Stimulated activated CD4-positive, alpha-beta T cell treated with anti-CD3 and anti-CD28 coated beads, Interleukin-15, amount 100 ng/mL, for 1 hour (primary cell): ENCODE measurements at places on chromosomes 3 and 15.

DNA sequence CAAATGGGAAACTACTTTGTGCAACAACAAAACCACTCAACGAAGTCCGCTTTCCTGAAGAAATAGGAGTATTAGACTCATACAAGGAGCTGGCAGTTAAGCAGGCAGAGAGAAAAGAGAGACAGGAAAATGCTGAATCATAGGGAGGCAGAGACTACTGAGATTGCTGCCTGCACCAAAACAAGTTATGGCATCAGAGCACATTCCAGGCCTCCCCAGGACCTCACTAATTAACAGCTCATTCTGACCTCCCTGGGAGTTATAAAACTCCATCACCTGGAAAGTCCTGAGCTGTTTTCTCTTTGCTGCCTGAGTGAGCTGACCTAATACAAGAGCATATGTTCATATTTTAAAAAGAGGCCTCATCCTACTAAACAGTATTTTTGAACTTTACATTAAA, 741.0 kb downstream of the MCTP2 start:
- DNase-seq = no peak

- no peak for DNase-seq
These were observed at the start of gene SLC51B for GRCh38 chr15:65044724-65045481. Gene SLC51B (plus strand): TSS chr15:65045387. CDS start chr15:65050005, 4,618 bp downstream.

DNA sequence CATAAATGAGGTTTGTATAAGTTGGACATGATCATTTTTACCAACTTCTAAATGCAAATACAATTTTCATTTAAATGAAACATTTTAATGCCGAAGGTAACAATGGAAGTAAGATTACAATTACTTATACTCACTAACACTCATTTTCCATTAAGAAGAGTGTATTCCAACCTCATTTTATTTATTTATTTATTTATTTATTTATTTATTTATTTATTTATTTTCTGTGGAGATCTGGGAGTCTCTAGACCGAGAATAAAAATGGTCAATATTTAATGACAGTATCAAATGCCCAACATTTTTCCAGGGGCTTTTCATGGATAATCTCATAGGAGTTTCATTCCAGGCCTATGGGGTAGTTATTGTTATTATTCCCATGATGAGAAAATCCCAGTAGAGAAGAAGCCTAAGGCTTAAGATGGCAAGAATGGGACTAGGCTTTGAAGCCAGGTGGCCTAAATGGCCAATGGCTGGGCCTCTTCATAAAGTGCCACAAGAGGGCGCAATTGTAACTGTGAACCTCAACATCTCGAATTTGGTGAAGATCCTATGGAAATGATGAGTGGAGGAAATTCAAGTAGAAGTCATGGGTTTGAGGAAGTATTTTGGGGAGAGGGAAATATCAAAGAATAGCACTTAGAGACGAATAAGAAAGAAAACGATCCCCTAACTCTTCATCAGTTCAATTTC, 21.3 kb downstream of the VGLL3 start:
- no peak for DNase-seq

- no peak for DNase-seq
These were observed 2.0 kb downstream of the DVL3 start for GRCh38 chr3:184157206-184157605.

GRCh38 chr15:37638116-37638515, 296.3 kb upstream of the TMCO5A start:
- no peak for DNase-seq

DNA sequence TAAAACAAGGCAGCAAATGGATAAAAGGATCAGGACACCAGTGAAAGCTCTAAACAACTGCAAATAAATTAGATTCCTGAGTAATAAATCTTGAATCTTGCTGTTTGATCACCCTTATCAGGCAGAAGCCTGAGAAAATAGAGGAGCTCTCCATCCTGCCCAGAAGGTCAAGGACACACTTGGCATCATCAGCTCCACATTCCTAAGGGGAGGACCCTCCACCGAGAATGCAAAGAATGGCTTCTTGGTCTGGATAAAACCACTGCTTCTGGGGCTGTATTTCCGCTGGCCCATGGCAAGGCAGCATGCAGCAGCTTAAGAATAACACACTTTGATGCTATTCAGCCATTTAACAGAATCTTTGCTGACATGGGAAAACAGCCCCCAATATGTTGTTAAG, 108.9 kb upstream of the TSC22D2 start:
- DNase-seq = no peak

- no peak for DNase-seq
These were observed 68.3 kb downstream of the KLHL25 start for GRCh38 chr15:85726454-85726853.

DNA sequence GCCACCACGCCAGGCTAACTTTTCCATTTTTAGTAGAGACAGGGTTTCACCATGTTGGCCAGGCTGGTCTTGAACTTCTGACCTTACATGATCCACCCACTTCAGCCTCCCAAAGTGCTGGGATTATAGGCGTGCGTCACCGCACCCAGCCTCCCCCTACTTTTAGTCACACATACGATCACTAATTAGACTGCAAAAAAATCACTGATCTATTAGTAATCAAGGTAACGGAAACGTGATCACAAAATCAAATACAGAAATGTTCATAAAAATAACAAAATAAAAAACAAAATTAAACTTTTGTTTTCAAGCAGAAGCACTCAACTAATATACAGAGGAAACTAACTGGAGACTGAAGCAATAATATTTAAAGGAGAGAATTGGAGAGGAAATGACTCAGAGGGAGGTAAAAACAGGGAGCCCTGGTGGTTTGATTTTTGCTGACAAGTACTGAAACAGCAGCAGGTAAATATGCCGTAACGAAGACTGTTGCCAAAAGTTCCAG, 4.6 kb downstream of the WDR53 start:
- DNase-seq = no peak

DNA sequence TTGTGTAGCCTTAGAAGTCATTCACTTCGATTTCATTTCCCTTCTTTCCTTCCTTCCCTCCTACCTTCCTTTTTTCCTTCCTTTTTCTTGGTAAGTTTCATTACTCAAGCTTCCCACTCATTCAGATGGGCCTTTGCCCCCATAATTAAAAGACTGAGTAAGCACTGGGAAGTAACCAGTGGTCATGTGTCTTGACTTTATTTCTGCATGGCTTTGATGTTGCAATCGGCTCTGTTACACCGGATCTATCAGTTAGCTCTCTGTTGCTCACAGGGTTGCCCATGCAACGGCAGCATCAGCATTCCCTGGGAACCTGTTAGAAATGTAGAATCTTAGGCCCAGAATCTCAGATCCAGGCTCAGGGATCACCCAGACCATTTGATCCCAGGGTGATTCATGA, 25.6 kb upstream of the LARS2 start:
- no peak for DNase-seq

GRCh38 chr15:76936671-76937070, 5.1 kb downstream of the RCN2 start:
- DNase-seq = no peak

DNA sequence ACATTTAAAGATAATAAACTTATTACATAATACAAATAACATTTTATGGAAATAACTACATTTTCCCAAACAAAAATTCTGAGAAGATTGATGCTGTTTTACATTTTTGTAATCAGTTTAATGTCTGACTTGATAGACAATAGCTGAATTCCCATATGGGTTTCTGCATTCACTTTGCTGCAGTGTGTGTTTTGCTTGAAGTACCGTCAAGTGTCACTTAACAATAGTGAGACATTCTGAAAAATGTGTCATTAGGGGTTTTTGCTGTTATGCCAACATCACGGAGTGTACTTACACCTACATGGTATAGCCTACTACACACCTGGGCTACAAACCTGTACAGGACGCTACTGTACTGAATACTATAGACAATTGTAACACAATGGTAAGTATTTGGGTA, 57.5 kb downstream of the USF3 start:
- no peak for DNase-seq

GRCh38 chr3:150933473-150933995, 28.3 kb upstream of the MINDY4B start:
- DNase-seq = no peak

GRCh38 chr3:62625268-62625667, 249.9 kb downstream of the CADPS start:
- no peak for DNase-seq

- no peak for DNase-seq
These were observed 10.4 kb downstream of the PODXL2 start for GRCh38 chr3:127639173-127640041.

DNA sequence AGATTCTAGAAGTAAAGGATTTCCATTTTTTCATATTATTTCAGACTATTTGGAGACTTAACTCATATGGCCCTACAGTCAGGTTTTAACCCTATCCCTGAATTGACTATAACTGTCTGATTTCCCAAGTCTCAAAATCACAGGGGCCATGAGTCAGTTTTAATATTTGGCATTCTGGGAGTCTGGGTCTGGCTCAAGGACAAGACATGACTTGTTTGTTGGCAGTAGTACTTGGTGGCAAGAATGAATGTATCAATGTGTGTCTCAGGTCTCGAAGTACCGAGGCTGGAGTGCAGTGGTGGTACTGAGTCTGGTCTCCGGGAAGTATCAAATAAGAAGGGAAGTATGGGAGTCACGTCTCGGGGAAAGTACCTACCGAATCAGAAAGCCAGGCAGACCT, 10.8 kb downstream of the UMPS start:
- no peak for DNase-seq

GRCh38 chr3:50374363-50375257, 15.3 kb upstream of the TMEM115 start:
- DNase-seq = no peak

- no peak for DNase-seq
These were observed 63.3 kb downstream of the ATP8B4 start for GRCh38 chr15:50055750-50056157.

GRCh38 chr3:23276913-23277658, 74.0 kb downstream of the UBE2E2 start:
- no peak for DNase-seq

DNA sequence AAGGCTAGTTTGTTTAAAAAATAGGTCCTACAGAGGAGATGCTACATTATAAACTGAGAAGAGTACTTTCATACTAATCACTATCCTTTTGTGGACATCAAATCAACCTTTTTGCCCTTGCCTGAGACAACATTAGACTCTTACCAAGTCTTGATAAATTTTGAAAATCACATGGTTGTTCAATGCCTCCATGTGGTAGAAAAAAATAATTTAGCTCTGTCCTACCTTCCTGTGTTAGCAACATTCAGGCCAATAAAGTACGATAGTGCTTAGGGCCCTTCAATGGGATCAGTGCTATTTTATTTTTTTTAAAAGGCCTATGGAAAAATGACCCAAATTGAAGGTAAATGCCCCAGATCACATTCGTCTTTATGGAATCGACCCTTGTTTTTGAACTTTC, 5.0 kb upstream of the UBE2E1 start:
- DNase-seq = no peak

- DNase-seq = no peak
These were observed 442 bp downstream of the QTRT2 start for GRCh38 chr3:114057011-114057347.

DNA sequence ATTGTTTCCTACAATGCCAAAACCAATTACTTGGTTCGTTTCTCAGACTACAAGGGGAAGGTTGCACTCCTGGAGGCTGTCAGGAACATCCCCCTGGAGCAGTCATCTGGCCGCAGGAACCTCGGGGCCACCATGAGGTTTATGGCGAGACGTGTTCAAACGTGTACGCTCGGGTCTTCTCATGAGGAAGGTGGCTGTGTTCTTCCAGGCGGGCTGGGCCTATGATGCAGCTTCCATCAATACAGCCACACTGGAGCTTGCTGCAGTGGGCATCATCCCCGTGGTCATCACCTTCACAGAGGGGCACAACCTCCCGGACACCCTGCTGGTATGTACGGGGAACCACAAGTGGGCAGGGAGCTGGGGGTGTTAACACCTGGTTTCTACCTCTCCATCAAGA, 94.5 kb upstream of the COL6A5 start:
- DNase-seq = no peak

GRCh38 chr15:56749982-56750381, 16.7 kb upstream of the ZNF280D start:
- DNase-seq = no peak

GRCh38 chr3:183944775-183945174, 60.1 kb upstream of the PARL start:
- DNase-seq = no peak

- DNase-seq = no peak
These were observed 498.2 kb downstream of the PYDC2 start for GRCh38 chr3:191958980-191959671.

GRCh38 chr3:18283680-18284079, 141.5 kb downstream of the SATB1 start:
- no peak for DNase-seq

DNA sequence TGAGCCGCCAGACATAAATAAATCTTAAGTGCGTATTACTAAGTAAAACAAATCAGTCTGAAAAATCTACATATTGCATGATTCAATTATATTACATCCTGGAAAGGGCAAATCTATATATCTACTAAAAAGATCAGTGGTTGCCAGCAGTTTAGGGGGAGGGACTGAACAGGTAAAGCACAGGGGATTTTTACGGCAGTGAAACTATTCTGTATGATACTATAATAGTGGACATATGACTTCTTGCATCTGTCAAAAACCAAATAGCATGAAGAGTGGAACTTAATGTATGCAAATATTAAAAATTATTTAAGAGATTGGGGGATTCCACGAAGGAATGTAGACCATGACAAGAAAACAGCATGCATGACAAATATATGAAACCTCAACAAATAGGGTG, 111.6 kb downstream of the MYO9A start:
- no peak for DNase-seq

- DNase-seq = no peak
These were observed 605.0 kb downstream of the NLGN1 start for GRCh38 chr3:174002543-174002942.

GRCh38 chr3:120487191-120487650, 36.4 kb upstream of the FSTL1 start:
- DNase-seq = no peak

DNA sequence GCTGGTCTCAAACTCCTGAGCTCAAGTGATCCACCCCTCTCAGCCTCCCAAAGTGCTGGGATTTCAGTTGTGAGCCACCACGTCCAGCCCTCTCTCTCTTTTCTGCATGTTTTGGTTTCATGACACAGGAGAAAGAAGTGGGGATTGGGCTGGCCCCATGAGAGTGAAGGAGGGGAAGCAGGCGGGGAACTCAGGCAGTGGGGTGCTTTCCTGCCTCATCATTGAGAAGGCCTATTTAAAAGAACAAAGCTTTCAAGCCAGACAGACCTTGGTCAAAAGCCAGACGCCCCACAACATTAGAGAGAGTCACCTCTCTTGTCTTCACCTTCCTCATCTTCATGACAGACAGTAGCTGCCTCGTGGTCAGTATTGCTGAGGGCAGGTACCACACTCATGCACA, 15.9 kb downstream of the PSTPIP1 start:
- DNase-seq = no peak
